Anterior cingulate cortex (tissue), 58 donors: ENCODE measurements at places on chromosomes 7 and 10.

GRCh38 chr7:31186202-31186601, 134.1 kb downstream of the ADCYAP1R1 start:
- no peak for DNase-seq

DNA sequence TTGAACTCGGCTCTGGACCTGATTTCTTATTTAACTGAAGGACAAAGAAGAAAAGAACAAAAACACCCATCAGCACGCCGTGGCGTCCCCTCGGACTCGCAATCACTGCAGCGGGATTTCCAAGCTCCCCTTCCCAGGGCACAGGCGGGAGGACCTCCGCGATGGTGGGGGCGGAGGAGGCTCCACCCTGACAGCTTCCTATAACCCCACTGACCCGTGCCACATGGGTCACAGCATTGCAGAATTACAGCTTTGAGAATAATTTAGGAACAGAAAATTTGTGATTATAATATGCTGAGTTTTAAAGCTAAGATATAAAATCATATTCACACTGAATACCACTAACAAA, 129.7 kb upstream of the SEC61G start:
- DNase-seq, result no peak

DNA sequence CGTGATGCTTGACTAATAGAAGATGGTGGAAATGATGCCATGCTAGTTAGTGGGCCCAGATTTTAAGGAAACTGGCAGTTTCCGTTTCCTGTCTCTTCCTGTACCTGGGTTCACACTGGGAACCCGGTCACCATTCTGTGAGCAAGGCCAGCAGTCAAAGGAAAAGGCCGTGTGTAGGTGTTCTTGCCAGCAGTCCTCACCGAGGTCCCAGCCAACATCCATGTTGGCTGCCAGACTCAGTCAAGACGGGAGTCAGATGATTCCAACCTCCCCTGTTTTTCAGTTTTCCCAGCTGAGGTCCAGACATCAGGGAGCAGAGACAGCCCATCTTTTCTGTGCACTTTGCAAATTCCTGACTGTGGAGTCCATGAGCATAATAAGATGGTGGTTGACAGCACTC, 15.2 kb upstream of the PILRB start:
- no peak for DNase-seq

DNA sequence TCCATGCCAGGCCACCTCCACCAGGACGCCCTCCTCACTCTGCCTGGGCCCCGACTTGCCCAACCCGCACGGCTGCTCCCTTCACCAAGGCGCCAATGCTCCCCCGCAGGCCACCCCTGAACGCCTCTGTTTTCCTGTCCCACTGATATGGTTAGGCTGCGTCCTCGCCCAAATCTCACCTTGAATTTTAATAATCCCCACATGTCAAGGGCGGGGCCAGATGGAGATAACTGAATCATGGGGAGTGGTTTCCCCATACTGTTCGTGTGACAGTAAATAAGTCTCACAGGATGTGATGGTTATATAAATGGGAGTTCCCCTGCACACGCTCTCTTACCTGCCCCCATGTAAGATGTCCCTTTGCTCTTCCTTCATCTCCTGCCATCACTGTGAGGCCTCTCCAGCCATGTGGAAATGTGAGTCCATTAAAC, 29.8 kb downstream of the RSU1 start:
- DNase-seq, result no peak

DNA sequence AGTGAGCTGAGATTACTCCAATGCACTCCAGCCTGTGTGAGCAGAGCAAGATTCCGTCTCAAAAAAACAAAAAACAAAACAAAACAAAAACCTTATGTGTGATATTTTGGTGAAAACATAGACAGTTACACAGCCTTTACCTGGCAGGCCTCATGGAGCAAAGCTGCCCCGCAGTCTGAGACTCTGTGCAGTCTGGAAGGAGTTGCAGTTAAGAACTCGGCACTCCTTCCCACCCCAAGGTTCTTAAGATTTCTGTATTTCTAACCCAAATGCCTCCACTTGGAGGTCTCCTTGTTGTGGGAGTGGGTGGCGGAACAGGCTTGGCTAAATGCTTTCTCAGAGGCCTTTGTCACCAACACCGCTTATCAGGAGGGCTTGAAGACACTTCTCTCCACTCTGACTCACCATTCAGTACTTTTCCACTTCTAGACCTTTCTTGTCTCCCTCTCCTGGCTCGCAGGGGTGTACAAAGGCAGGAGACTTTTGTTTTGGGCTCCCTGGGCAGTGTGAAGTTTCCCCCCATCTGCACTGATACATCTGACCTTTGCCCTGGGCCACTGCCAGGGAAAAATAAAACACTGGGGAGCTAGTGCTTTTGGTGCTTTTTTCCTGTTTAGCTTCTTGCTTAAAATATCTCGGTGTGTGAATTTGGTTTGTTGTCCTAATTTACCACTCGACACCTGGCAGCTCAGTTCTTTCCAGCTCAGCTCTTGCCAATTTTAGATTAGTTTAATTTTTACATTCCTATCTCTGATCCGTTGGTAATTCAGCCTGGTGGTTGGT, 51.3 kb upstream of the MAGI2 start:
- no peak for DNase-seq

DNA sequence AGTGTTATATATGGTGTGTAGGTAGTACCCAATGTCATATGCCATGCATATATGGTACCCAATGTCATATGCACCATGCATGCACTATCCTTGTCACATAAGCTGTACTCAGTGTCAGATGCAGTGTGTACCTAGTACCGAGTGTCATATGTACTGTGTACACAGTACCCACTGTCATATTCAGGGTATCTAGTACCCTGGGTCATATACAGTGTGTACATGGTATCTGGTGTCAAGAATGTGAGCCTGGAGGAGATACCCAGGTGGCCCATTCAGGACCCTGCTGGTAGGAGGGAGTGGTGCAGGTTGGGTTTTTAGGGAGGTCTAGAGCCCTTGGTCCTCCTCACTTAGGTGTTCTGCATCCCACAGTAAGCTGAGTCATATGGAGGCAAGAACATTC, 1.8 kb downstream of the ZMYND11 start:
- no peak for DNase-seq

GRCh38 chr7:158824028-158824427, 5.3 kb downstream of the ESYT2 start:
- DNase-seq, result no peak

- DNase-seq, result peak; percentile 50
Measured at GRCh38 chr7:34928052-34928451, 109.2 kb downstream of the DPY19L1 start.

GRCh38 chr10:75166623-75166972, 44.0 kb upstream of the VDAC2 start:
- DNase-seq, result no peak
